NCI-H69 (cell line): ENCODE measurements at places on chromosomes 6 and 20.

GRCh38 chr6:12355354-12355753, 65.2 kb downstream of the EDN1 start:
- DNase-seq: no peak

GRCh38 chr20:57526087-57526884, 1.3 kb upstream of the CTCFL start:
- DNase-seq: peak; percentile 46

DNA sequence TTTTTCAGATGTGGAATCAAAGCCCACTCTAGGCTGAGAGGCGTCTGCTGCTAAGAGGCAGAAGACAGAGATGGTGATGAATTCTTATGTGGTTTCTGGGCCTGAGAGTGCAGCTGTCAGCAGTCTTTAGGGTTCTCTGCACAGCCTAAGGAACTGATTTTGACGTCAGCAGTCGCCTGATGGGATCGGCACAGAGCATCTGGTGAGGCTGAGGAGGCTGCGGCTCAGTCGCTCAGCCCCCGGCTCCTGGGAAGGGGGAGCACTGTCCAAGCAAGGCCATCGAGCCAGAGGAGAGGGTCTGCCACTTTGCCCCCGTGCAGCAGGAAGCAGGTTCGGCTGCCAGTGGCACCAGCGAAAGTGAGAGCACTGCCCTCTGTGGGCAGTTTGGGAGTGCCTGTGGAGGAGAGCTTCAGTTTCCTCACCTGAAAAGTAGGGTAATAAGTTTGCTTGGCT, 92.5 kb downstream of the TCP11 start:
- DNase-seq: peak; percentile 67

DNA sequence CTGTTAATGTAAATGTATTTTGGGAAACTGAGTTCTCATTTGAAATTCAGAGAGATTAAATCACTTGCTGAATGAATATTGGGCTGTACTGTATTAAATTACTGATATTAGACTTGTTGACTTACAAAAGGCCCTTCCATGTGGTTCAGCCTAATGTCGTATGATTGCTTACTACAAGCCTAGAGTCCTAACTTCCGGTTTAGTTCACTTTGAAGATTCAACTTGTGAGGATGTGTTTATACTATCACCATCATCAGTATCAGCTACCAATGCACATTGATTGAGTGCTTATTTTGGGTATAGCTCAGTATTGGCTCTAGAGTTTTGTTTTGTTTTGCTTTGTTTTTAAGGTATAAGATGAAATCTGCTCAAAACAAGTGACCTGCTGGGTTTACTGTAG, 48.3 kb downstream of the FAM217A start:
- DNase-seq: no peak

DNA sequence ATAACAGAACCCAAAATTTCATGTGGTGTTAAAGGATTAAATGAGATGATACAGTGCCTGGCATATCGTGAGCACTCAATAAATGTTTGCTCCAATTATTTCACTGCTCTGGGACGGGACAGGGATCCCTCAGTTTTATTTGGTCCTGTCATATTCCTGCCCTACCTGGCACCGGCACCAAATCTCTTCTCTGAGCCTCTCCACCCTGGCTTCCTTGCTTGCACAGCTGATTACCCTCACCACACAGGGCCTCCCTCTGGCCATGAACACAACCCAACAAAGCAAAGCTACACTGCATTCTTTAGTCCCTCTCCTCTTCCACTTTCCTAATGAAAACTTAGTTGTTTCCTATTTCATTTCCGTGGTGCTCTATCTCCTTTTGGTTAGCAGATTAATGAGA, 16.4 kb downstream of the CHD6 start:
- no peak for DNase-seq

DNA sequence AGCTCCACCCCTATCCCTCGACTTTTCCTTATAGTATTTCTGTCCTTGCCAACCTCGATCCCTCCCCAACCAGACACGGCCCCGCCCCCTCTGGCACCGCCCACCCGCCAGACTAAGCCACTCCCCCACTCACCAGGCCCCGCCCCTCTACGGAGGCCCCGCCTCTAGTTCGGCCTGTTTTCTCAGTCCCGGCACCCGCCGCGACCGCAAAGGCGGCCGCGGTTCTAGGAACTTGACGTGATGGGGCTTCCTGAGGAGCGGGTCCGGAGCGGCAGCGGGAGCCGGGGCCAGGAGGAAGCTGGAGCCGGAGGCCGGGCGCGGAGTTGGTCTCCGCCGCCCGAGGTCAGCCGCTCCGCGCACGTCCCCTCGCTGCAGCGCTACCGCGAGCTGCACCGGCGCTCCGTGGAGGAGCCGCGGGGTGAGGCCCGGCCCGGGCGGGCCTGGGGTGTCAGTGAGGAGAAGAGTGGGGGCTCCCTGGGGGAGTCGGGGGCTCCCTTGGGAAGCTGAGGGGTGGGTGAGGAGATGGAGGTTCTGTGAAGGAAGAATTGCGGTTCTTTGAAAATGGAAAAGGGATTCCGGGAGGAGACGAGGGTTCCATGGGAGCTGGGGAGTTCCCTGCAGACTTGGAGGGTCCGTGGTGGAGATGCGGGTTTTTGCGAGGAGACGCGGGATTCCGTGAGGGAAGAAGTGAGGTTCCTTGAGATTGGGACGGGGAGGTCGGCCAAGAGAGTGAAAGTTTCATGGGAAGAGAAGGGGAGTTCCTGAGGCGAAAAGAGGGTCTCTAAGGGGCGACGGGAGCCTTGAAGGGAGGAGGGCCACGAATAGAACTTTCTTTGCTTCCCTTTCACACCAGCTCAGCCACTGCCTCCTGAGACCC, at the start of gene ACSS2:
ACSS2 (plus strand) TSS at position 207 of the 877 bp plus-strand sequence; CDS start at position 241, 34 bp downstream.
- DNase-seq: no peak

GRCh38 chr20:47676912-47677634, 108.2 kb downstream of the SULF2 start:
- no peak for DNase-seq

DNA sequence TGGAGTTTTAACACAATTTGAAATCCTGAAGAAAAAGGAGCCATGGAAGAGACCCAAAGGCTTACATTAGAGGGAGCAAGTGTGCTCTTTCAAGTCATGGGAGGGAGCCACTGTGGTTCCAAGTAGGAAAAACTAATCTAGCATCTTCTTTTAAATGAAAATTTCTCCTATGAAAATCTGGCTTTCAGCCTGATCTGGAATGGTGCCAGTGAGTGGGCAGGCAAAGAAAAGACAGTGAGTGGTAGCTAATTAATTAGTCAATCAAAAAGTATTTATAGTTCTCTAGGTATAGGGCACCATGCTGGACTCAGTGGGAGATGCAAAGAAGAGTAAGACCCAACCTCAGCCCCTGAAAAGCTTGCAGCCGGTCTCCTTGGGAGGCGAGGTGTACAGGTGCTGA, 21.9 kb downstream of the CAP2 start:
- DNase-seq: peak; percentile 80

DNA sequence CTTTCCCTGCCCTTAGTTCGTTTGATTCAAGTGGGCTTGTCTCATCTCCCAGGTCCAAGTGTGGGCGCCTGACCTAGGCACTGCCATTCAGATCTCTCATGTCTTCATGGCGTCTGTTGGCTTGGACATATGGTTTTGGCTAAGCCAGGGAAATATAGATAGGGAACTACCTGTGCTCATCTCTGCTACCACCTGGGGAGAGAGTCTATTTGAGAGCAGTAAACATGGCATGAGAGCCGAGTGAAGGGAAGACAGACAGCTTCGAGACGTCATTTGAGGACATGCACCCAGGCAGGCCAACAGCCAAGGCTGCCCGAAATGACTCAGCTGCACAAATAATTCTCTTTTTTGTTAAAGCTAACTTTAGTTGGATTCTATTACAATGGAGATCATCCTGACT, 370.7 kb upstream of the AGPAT4 start:
- DNase-seq: peak; percentile 34

DNA sequence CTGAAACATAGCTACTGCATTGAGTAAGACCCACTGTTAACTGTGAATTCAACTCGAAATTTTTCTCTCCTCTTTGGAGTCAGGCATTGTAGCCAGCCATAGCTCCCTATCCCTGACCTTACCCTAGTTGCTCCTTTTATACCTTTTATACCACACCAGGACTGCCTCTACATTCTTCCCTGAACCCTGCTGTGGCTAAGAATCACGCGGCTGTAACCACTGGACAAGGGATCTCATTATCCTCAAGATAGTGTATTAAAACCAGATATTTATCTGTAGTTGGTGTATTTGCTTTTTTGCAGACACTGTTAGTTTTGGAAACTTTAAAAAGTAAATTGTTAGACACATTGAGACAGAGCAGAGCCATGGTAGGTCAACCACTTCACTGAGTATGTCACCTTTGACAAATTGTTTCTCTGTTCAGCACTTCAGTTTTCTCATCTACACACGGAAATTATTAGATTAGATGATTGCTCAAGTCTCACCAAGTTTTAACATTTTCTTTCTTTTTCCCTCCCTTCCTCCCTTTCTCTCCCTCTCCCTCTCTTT, 171.9 kb upstream of the PRND start:
- no peak for DNase-seq

DNA sequence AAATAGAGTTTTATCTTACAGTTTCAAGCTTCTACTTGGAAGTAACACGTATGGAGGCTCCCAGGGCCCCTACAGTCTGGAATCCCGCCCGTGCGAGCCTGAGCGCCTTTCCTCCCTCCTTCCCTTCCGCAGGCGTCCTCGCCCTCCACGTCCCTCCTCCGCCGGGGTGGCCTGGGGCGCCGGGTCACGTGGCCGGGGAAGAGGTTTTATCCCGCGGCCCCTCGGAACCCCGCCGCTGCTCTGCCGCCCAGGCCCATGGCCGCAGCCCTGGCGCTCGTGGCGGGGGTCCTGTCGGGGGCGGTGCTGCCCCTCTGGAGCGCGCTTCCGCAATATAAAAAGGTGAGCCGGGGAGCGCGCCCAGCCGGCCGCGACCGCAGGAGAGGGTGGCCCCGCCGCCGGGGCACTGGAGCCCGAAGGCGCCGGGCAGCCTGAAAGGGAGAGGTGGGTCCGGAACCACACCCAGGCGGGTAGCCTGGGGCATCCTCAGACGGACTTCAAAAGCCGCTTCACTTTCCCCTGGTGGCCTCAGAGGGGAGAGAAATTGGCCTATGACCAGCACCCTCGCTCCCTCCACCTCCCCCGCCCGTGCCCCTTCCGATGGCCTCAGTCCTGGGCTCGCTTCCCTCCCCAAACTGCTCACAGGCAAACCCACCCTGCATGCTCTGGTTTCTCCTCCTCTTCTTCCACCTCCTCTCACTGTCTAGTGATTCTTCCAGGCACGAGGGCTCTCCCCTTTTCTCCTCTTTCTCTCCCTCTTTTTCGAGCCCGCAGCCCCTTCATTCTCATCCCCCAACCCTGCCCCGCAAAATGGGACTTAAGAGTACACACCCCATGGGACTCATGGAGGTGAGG, at the start of gene CLPSL2:
CLPSL2 (plus strand) TSS at position 235 of the 852 bp plus-strand sequence; CDS start at position 256, 21 bp downstream.
- DNase-seq: peak; percentile 72
